Stimulated activated CD4-positive, alpha-beta T cell treated with anti-CD3 and anti-CD28 coated beads, Interleukin-12 subunit alpha, Interleukin-12 subunit beta, amount 100 ng/mL, for 24 hours (primary cell): ENCODE measurements at places on chromosomes 5 and 9.

GRCh38 chr5:32713770-32714381, 2.8 kb downstream of the NPR3 start:
- DNase-seq: no peak

GRCh38 chr5:56803894-56804293, 11.5 kb upstream of the MAP3K1 start:
- DNase-seq: no peak

GRCh38 chr9:93132287-93132927, 1.6 kb downstream of the NINJ1 start:
- DNase-seq: no peak

DNA sequence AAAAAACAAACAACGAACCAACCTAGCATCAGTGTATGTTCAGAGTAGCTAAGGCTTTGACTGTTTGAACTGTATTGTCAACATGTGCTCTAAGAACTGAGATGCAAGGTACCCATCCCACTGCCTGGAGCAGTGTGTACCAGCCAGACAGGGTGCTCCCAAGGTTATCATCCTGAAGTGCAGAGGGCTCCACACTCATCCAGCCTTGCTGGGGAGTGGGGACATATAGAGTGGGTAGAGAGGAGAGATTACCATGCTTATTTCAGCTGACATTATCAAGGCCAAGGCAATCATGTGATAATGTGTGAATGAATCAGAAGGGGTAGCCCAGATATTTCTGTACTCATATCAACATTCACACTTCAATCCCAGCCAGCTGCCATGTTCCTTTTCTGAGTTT, 68.7 kb upstream of the ZNF622 start:
- no peak for DNase-seq

DNA sequence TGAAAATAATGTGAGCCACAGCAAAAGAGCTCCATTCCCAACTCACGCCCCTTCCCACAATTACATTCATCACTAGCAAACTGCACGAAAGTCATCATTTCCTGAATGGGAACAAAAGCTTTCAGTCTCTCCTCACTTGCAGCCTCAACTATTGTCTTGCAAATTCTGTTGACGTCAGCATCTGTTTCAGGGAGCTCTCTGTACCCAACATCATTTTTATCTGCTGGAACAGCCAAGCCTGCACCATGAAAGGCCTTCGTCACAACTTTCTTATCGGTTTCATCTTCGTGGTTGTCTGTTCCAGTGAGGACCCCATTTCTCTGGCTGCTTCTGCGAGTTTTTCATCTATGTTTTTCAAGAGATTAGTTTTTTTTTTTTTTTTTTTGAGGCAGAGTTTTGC, 14.3 kb upstream of the RNF130 start:
- DNase-seq: no peak

DNA sequence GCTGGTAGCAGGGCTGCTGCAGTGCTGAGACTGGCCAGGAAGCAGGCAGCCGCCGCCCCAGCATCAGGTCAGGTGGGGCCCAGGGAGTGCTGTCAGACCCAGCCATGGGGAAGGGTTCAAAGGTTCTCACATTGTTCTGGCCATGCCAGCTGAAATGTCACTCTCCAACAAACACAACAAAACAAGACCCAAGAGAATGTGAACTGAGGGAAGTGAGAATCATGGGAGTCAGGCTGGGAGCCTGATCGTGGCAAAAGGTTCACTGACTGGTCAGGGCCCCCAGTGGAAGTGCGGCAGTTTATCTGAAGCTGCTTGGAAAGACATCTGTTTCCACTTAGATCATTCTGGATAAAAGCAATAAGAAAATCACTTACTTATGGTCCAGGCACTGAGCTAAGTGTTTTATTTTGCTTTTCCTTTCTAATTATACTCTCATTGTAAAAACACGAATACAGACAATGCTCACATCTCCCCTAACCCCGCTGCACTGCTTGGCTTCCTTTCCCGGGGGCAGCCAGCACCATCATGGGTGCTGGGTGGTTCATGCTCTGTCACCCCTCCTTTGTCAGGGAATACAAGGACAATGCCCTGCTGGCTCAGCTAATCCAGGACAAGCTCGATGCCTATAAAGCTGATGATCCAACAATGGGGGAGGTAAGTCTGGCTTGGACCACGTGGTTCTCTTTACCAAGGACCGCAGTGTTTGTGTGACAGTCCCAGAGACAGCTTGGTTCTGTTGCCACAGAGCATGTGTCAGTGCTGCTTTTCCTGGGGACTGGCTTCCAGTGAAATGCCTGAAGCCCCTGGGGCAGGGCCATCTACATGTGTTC, 41.9 kb upstream of the CFAP157 start:
- no peak for DNase-seq

GRCh38 chr5:74200560-74200959, 440.0 kb downstream of the ENC1 start:
- no peak for DNase-seq

DNA sequence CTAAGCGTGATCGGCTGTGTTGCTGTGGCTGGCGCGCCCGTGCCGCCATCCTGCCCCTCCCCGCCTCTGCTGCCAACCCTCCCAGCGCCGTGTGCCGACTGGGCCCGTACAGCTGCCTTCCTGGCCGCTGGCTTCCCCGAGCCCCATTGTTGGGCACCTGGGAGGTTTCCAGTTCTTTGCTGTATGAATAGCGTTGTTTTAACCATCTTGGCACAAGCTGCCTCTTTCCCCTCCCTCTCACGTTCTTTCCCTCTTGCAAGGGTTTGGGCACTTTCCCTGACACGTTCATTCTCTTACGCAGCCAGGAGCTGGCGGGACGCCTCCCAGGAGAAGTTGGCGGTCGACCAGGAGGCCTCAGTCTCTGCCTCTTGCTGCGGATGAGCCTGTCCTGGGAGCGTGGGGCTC, 43.1 kb upstream of the RXRA start:
- DNase-seq: no peak

GRCh38 chr9:14348373-14349145, 34.6 kb upstream of the NFIB start:
- no peak for DNase-seq

GRCh38 chr5:123868881-123869280, 356.9 kb downstream of the CSNK1G3 start:
- no peak for DNase-seq

- DNase-seq: no peak
Measured at GRCh38 chr5:76683816-76684731, 31.9 kb upstream of the F2R start.

GRCh38 chr9:94894094-94894699, 167.7 kb downstream of the AOPEP start:
- no peak for DNase-seq

DNA sequence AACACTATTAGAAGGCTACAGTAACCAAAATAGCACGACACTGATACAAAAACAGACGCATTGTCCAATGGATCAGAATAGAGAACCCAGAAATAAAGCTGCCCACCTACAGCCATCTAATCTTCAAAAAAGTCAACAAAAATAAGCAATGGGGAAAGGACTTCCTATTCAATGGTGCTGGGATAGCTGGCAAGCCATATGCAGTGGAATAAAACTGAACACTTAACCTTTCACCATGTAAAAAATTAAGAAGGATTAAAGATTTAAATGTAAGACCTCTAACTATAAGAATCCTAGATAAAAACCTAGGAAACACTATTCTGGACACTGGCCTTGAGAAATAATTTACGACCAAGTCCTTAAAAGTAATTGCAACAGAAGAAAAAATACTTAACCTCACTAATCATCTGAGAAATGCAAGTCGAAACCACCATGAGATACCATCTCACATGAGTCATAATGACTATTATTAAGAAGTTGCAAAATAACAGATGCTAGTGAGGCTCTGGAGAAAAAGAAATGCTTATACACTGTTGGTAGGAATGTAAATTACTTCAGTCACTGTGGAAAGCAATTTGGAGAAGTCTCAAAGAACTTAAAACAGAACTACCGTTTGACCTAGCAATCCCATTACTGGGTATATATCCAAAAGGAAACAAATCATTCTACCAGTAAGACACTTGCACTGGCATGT, 203.3 kb upstream of the CDH9 start:
- DNase-seq: no peak

DNA sequence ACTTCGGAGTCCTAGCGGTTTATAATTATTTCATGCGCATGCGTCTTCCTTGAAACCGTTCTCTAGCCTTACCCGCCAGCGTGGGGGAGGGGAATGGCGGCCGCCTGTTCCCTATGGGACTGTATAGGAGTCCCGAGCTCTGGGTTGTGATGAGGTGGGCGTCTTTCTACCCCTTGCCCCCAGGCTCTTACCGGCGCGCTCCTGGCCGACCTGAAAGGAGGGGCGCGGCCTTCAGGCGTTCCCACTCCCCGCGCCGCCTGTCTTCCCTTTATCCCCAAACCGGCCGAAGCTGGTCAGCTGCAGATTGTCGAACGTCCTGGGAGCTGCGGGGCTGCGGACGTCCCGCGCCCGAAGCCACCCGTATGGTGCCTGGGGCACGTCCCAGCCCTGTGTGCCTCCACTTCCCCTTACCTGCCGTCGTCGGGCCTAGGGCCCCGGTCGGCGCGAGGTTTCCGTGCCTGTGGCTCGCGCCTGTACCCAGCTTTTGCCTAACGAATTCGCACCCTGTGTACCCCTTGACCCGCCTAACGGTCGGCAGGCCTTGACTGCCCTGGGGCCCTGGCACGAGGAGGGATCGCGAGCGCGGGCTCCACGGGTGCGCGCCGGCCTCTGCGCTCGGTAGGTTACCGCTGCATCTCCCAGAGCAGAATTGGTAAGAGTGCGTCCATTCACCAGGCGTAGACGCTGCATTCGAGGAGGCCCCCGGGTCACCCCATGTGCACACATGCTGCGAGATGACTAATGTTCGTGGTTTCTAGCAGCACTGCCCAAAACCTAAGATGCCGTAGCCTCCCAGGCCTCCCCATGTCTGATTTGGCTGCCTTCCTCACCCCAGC, 653 bp upstream of the HNRNPH1 start:
- peak; percentile 54 for DNase-seq

GRCh38 chr5:36300191-36300926, 1.3 kb downstream of the RANBP3L start:
- DNase-seq: no peak

GRCh38 chr9:83582029-83582428, 40.9 kb upstream of the IDNK start:
- no peak for DNase-seq

GRCh38 chr9:110687497-110687896, 18.9 kb downstream of the MUSK start:
- no peak for DNase-seq

GRCh38 chr9:96222132-96222531, 79.8 kb downstream of the HSD17B3 start:
- DNase-seq: no peak

DNA sequence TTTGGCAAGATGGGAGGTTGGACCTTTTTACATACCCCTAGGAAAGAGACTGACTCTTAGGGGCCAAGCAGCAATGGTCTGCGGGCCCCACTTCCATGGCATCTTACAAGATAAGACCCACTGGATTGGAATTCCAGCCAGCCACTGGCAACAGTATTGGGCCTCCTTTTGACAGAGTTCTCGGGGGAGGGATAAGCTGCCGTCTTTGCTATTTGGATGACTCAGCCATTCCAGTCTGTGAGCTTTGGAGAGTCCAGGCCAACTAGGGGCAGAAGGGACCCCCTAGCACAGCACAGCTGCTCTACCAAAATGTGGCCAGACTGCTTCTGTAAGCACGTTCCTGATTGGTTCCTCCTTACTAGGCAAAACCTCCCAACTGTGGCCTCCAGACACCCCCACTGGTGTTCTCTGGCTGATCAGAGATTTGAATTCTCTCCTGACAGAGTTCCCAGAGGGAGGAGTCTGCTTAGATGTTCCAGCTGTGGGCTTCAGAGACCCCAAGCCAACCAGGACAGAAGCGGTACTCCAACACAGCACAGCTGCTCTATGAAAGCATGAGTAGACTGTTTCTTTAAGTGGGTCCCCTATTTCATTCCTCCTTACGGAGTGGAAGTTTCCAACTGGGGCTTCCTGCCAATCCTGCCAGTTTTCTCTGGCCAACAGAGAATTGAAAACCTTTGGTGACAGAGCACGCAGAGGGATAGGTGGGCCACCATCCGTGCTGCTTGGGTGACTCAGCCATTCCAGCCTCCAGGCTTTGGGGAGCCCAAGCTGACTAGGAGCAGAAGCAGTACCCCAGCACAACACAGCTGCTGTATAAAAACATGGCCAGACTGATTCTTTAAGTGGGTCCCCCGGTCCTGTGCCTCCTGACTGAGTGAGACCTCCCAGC, 672.1 kb upstream of the RIOK2 start:
- no peak for DNase-seq

DNA sequence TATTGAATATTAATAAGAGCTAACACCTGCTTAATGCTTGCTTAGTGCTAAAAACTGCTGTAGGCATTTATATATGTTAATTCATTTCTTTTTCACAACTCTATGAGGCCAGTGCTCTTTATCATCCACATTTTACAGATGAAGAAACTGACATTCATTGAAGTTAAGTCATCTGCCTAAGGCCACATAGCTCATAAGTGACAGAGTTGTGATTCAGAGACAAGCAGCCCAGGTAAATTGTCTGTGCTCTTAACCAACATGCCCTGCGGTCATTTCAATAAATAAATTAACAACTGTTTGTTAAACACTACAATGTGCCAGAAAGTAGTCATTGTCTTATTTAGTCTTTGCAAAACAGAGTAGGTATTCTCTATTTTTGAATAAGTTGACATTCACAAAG, 1354.4 kb upstream of the C9orf72 start:
- DNase-seq: no peak

DNA sequence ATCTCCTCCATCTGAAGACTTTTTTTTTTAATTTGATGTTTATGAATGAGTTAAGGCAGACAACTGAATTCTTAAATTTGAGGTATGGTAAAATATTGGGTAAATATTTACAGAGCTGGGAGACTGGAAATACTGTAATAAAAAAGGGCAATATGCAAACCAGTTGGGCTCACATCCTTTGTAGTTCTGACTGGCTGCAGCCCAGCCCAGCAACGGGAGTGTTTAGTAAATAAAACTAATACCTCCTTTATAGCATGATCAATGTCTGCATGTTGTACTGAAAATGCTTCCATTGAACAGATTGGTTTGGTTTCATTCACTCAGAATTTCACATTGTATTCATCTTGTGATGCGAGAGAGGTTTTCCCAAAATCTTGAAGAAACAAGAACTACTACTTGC, 365.0 kb downstream of the DMRT2 start:
- DNase-seq: no peak

DNA sequence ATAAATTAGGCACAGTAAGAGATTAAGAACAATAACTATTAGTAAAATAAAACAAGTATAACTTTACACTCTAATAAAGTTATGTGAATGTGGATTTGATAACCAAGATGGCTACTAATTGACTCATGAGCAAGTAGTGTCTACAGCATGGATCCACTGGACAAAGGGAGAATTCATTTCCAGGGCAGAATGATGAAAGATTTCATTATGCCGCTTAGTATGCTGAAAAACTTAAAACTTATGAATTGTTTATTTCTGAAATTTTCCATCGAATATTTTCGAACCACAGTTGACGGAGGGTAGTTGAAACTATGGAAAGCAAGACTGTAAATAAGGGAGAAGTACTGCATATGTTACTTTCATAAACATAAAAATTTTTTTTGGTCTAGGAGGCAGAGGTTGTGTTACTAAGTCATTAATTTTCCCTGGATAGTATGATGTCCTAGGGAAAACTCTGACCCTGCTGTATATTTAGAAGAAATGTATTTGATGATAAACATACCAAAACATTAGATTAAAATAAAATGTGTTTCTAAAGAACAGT, 24.9 kb upstream of the TARS1 start:
- no peak for DNase-seq
